Glutamatergic neuron (in vitro differentiated cells): ENCODE measurements at places on chromosomes 6 and 20. TPM values are rescaled to one million over a fixed set of nuclear protein-coding genes. Genes with fewer than 3 reads are reported as not detected.

ZC2HC1B gene
- total RNA-seq = not detected

TAPBP gene
- 4.7 TPM for total RNA-seq

DNA sequence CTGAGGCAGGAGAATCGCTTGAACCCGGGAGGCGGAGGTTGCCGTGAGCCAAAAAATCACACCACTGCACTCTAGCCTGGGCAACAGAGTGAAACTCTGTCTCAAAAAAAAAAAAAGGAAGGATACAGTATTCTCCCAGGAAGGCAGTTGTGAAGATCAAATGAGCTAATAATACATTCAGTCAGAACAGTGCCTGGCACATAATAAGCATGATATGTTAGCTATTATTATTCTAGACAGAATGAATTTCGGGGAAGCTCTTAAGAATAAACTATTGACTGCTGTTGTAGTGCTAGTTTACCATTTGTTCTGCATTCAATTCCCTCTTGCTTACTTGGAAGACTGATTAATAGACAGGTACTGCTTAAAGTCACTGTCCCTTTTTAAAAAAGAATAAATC is 40.6 kb downstream of the NDUFAF5 start:
- no peak for DNase-seq

DNA sequence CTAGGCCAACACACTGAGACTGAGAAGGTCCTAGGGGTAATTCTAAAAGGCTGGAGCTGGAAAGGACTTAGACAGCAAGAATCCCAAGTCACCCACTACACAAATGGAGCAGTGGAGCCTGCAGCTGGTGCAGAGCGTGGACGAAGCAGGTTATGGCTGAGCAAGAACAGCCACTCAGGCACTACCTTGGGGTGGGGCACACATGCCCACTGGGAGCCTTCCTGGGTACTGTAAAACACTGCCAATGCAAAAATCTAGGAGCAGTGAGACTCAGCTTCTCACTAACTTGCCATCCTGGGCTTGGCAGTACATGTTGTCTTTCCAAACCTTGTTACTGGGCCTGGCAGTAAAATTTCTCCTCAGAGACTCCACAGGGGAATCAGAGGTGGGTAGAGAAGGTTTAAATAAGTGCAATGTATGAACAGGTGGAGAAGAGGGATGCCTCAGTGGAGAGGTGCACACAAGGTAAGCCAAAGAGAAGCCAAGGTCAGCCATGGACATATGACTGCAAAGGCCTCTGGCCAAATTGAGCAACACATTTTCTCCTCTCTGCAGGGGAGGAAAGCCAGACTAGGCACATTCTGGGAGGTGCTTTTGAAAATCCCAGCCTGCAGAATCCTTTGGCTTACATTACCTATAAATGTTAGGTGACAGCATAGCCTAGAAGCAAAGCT is 105.6 kb downstream of the TNFRSF21 start:
- DNase-seq = no peak

GRCh38 chr20:57716901-57717300 is 7.1 kb upstream of the PMEPA1 start:
- DNase-seq = no peak
